Motor neuron (in vitro differentiated cells): ENCODE measurements at places on chromosomes 1 and 21. TPM values are rescaled to one million over a fixed set of nuclear protein-coding genes. Genes with fewer than 3 reads are reported as not detected.

C1orf94 gene
- total RNA-seq = 0.36 and 0.70 TPM in 2 replicates

EVA1C gene
- total RNA-seq = 0.92 and 0.95 TPM in 2 replicates

SLC6A9 gene
- total RNA-seq = 8.8 and 8.9 TPM in 2 replicates

TRIM58 gene
- 0.52 and 0.87 TPM in 2 replicates for total RNA-seq

HCRTR1 gene
- total RNA-seq = 0.19 and 0.39 TPM in 2 replicates

SLC1A7 gene
- 0.23 and 0.38 TPM in 2 replicates for total RNA-seq

FAM43B gene
- total RNA-seq = 0.13 and 0.58 TPM in 2 replicates

TSPEAR gene
- total RNA-seq = 0.22 and 0.31 TPM in 2 replicates

MFAP2 gene
- total RNA-seq = 55.3 and 65.6 TPM in 2 replicates

TFF2 gene
- not detected in 2 replicates for total RNA-seq

RYR2 gene
- total RNA-seq = 0.65 and 0.81 TPM in 2 replicates

PAQR6 gene
- 4.2 and 4.6 TPM in 2 replicates for total RNA-seq

BROX gene
- 33.7 and 34.1 TPM in 2 replicates for total RNA-seq

USH2A gene
- 0.36 and 0.38 TPM in 2 replicates for total RNA-seq

MMEL1 gene
- not detected in 2 replicates for total RNA-seq
